ENCODE measurements at places on chromosomes 3 and 15.

DNA sequence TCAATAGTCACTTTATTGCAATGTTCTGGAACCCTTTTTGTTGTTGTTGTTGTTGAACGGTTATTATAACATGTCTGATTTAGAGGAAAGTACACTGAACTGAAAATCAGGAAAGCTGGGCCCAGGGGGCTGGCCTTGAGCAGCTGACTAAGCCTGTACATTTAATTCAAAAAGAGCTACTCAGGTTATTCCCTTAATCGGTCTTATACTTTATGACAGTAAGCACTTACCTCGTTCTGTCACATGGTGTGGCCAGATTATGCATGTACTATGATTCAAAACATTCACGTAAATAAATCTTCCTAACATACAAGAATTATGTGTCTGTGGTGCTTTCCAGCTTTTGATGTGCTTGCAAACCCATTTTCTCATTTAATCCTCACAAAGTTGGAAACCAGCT lies 382.5 kb upstream of the TPRG1 start:
- no peak for DNase-seq

DNA sequence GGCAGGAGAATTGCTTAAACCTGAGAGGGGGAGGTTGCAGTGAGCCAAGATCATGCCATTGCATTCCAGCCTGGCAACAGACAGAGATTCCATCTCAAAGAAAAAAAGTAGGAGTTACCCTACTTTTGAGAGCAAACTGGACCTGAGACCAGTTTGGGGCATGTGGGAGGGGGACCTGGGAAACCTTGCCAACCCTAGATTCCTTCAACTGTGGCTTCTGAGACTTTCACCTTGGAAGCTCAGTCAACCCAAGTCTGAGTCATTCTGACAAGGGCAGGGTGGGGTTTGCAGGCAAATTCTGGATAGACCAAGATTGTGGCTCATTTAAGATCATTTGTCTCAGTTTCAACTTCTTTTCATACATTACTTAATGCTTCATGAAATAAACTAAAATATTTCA lies 23.8 kb upstream of the SIAH2 start:
- DNase-seq, result no peak

GRCh38 chr3:4613366-4613765 lies 120.2 kb downstream of the ITPR1 start:
- DNase-seq, result no peak

DNA sequence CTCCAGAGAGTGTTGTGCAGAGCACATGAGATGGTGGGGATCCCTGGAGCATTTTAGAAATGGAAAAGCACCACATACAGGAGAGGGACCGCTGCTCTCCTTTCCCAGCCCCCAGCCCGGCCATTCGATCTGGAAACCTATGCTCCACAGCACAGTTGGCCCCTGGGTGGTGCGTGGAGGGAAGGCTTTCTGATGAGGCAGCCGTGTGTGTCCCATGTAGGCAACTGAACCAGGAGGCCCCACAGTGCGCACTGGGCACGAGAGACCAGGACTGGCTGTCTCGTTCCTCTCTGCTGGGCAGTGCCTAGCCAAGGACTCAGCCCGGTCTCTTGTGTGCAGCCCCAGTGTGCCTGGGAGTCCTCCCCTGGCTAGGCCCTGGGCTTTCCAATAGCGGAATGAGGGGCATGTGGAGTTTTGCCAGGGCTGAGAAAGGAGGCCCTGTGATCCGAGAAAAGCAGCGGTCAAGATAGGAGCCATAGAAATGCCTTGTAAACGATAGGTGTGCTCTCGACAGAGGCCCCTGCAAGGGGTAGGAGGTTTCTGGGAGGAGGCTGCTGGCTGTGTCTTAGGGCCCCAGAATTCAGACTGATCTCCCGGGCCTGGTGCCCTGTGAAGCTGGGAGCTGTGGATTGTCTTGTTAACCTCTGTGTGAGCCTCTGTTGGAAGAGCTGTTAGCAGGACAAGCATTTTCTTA lies 39.0 kb downstream of the CHDH start:
- no peak for DNase-seq

DNA sequence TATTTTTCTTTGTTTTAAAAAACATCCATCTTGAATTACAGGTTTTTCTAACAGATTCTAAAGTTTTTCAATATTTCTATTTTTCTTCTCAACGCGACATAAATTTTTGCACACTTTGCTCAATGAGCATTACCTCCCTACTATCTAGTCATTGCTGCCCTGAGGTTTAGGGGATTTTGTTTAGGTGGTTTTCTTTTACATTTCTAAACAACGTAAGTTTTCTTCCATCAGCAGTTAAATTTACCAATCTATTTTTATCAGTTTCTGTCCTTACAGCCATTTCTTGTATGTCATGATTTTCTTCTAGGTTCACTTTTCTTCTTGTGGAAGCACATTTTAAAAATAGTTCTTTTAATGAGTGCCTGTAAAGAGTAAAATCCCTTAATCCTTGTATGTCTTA lies 49.2 kb upstream of the CCR2 start:
- DNase-seq, result no peak

GRCh38 chr15:48465410-48465809 lies 134.2 kb downstream of the DUT start:
- no peak for DNase-seq

DNA sequence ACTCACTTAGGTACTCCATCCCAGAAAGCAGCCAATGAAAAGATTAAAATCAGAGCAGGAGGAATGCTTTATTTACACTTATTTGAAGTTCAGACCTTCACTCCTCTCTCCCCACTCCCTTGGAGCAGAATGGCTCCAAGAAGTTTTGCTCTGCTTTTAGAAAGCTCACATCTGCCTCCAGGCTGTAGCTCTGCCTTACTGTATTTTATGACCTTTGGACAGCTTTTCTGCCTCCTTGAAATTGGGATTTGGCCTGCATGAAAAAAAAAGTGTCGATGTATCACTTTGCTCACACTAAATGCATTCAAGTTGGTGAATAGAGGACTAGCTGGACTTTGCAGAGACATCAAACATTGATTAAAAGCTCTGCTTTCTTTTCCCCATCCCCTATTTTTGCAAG lies 95.3 kb downstream of the SLC9A9 start:
- DNase-seq, result no peak

- DNase-seq, result no peak
Measured at GRCh38 chr3:14324224-14324944, 78.0 kb upstream of the SLC6A6 start.

All from dorsolateral prefrontal cortex (tissue), 122 donors.